HT1080 (cell line): ENCODE measurements at places on chromosomes 5 and 9.

DNA sequence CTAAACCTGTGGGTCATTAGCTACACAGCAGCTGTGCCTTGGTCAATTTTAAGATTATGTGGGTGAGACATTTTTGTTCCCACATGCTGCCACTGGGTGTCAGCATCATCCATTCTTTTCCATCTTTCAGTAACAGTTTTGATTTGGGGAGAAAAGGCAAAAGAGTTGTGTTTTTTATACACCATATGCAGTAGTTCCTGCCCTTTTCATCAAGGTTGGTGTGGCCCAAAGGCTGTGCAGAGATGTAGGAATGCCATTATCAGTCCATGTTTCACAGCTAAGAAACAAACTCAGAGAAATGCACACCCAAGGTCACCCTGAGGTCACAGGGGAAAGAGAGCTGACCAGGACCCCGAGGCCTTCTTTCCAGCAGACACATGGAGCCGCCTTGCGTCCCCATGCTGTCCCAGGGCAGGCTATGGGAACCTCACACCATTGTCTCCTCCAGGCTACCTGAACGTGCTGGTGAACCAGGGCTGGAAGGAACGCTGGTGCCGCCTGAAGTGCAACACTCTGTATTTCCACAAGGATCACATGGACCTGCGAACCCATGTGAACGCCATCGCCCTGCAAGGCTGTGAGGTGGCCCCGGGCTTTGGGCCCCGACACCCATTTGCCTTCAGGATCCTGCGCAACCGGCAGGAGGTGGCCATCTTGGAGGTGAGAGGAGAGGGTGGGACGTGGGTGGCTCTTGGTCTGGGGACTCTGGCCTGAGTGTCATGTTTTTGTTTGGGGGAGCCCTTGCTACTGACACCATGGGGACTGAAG, 27.8 kb upstream of the GRPEL2 start:
- peak; percentile 61 for DNase-seq

DNA sequence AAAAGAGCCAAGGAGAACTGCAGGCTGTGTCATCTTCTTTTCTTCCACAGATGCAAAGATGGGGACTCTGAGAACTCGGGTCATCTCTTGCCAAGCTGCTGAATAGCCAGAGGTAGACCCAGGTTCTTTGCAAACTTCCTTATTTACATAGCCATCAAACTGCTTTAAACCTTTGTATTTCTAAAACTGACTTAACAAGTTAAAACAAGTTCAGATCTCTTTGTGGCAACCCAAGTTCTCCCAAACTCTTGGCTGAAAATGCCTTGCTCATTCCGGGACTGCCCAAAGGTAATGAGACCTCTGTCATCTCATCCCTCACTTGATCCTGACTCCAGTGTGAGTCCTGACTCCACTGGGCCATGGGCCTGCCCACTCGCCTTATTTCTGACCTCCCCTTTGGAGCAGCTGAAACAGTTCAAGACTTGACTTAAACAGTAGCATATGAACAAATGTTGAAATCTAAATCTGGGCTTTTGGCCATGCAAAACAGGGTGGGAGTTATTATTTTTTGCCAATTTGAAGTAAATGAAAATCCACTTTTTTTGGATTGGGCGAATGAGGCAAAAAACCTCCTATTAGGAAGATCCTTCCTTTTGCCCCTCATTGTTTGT, 50.6 kb downstream of the FBXL7 start:
- DNase-seq, result no peak

DNA sequence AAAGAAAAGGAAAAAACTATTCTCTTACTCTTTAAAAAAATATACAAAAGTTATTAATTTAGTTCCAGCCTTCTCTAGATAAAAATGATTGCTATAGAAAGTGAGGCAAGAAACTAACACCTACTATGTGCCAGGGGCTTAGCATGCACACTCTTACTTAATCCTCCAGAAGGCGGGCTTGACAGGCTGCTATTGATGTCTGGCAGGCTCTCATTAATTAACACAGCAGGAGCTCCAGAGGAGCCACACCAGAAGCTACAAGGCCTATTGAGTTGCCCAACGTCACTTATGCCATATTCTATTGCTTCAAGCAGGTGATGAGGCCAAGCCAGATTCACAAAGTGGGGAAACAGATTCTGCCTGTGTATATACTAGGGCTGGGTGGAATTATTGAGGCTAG, 54.6 kb upstream of the CLINT1 start:
- no peak for DNase-seq

GRCh38 chr9:89448821-89449220, 49.1 kb downstream of the SEMA4D start:
- no peak for DNase-seq

- DNase-seq, result no peak
Observed at GRCh38 chr9:124506931-124507879, at the start of gene NR5A1. Gene NR5A1 (minus strand): TSS chr9:124507399. CDS start chr9:124503395, 4,004 bp downstream.
